Activated CD4-positive, alpha-beta memory T cell treated with anti-CD3 and anti-CD28 coated beads, Interleukin-2, amount 10 ng/mL, durations not matched to agents 7 days and 5 days (primary cell): ENCODE measurements at places on chromosomes 4 and X. TPM values are rescaled to one million over a fixed set of nuclear protein-coding genes. Genes with fewer than 3 reads are reported as not detected.

Gene SPANXD
- not detected for total RNA-seq

Gene ATOH1
- not detected for total RNA-seq

Gene GPR78
- total RNA-seq: 0.13 TPM

Gene FRMPD4
- not detected for total RNA-seq

Gene TLR1
- 12.0 TPM for total RNA-seq
